ENCODE measurements at places on chromosomes 16 and 17. TPM values are rescaled to one million over a fixed set of nuclear protein-coding genes. Genes with fewer than 3 reads are reported as not detected.

Gene TMEM100
- total RNA-seq = 1.6 TPM

DNA sequence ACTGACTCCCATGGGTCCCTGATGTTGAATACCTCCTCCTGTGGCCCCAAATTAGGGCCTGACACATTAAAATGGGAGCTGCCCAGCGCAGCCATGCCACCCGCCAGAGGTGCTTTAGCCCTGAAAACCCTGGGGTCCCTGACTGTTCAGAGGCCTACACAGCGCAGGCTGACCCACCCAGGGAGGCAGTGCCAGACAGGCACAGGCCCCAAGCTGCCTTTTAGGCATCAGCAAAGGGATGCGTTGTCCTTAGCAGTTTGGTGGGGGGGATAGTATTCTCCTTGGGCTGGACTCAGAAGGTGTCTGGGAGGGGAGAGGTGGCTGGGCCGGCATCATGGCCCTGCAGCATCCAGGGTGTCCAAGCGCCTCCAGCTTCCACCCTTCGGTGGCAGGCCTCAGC is 1.4 kb downstream of the RAPGEFL1 start:
- no peaks in the 10 kb centered on the region for H3K27me3 ChIP-seq
- no peak for DNase-seq
- H3K36me3 ChIP-seq = peaks cover 4% of the 10 kb centered on the region
- no peak overlapping the region for H3K4me3 ChIP-seq

- H3K36me3 ChIP-seq = no peaks in the 10 kb centered on the region
- H3K4me1 ChIP-seq = no peaks in the 10 kb centered on the region
- H3K27ac ChIP-seq = no peak overlapping the region
- no peaks in the 10 kb centered on the region for H3K27me3 ChIP-seq
- H3K4me3 ChIP-seq = no peak overlapping the region
These were observed 1074.6 kb upstream of the RBFOX1 start for GRCh38 chr16:6258056-6258455.

DNA sequence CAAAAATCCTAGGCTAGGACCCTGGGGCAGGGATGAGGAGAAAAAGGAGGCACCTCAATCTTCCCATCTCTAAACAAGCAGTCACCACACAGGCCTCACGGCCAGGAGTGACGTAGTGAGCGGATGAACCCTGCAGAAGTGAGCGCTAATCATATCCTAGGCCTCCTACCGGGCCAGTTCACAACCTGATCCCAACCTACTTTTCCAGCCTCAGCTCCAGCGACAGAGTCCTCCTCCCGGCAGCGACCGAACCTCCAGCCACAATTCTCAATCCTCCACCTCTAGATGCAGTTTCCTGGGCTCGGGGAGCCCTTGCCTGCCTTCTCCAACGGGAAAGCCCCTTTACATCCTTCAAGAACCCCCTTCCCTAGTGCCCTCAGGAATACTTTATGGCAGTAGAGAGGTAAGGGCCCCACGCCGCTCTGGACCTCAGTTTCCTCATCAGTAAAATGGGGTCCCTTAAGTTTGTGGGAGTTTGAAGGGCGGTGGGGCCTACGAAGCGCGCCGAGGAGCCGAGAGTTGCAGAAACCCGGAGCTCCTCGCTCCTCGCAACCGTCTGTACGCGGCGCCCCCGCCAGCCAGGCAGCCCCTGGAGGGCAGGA is 1.4 kb downstream of the ZNF668 start:
- peak overlapping the region; percentile 96 for H3K27ac ChIP-seq
- peaks cover 13% of the 10 kb centered on the region for H3K36me3 ChIP-seq
- H3K4me3 ChIP-seq = peak overlapping the region; percentile 75
- H3K27me3 ChIP-seq = no peaks in the 10 kb centered on the region
- peaks cover 29% of the 10 kb centered on the region for H3K4me1 ChIP-seq

DNA sequence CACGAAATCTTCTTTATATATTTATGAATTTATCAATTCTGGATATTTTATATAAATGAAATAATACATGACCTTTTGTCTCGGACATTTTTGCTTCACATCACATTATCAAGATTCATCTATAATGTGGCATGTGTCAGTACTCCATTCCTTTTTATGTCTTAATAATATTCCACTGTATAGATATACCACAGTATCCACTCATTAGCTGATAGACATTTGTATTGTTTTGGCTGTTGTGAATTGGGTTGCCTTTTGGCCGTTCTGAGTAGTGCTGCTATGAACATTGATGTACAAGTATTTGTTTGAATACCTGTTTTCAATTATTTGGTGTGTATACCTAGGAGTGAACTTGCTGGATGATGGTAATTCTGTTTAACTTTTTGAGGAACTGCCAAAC is 323.8 kb upstream of the CA10 start:
- H3K4me1 ChIP-seq = no peaks in the 10 kb centered on the region
- H3K27me3 ChIP-seq = no peaks in the 10 kb centered on the region
- no peak overlapping the region for H3K27ac ChIP-seq
- no peak overlapping the region for H3K4me3 ChIP-seq

DNA sequence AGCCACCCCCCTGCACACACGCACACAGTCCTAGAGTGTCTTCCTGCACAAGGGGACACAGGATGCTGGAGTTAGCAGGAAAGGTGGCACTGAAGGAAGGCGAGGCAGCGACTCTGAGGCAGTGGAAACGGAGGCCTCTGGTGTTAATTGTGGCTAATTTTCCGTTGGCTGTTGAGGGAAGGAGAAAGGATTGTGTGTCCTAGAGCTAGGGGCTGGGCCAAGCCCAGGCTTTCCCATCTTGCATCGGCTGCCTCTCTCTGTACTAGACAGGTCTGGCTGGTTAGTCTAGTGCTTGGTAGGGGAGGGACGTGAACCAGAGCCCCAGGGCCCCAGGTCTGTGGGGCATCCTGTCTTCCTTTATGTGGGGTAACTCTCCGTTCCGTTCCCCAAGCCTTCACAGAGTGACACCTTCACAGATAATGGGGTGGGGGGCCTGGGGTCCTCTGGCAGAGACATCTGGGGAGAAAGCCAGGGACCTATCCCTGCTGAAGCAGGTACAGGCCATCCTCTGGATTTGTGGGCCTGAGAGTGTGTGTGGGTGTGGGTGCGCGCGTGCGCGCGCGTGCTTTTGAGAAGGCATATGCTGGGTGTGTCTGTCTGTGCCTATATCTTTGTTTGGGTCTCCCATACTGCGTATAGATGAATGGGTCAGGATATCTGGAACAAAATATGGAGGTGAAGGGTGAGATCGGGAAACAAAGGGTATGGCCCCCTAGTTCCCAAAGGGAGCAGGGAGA is at the start of gene CHD3:
Gene CHD3 (plus strand): TSS at position 606 of the 737 bp plus-strand sequence. CDS start 212 bp downstream, outside the sequence.
- H3K27me3 ChIP-seq = no peaks in the 10 kb centered on the region
- peak within 1 kb of the TSS; percentile 93 for H3K27ac ChIP-seq
- DNase-seq = no peak
- H3K36me3 ChIP-seq = no peaks in the 10 kb centered on the region

Measured in heart right ventricle (tissue), 16 donors.